Right cardiac atrium (tissue), 5 donors: ENCODE measurements at places on chromosomes 7 and 10. TPM values are rescaled to one million over a fixed set of nuclear protein-coding genes. Genes with fewer than 3 reads are reported as not detected.

GRCh38 chr10:3178042-3178441 lies 5.5 kb upstream of the PITRM1 start:
- DNase-seq, result no peak

DNA sequence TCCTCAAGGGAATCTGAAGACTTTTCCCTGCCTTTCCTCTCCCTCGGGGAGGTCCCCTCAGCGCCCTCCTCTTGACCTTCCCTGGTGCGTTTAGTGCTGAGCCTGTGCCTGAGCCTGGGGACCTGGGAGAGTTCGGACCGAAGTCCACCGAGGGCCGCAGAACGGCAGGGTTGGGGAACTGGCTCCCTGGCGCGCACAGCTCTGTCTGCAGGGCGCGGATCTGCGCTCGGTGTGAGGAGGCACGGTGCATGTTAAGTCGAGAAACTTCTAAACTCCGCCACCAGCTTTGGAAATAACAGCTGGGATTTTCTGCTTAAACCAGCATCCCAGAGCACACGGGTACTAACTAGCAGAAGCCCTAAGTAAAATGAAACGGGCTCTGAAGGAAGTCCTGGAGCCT lies 44.2 kb upstream of the SLC29A4 start:
- DNase-seq, result no peak

- no peak for DNase-seq
Observed at GRCh38 chr7:84076219-84076618, 118.4 kb downstream of the SEMA3A start.

- DNase-seq, result no peak
Observed at GRCh38 chr10:133034092-133034491, 53.6 kb upstream of the ADGRA1 start.

- DNase-seq, result no peak
Observed at GRCh38 chr10:6207658-6208057, 4.9 kb downstream of the PFKFB3 start.

DNA sequence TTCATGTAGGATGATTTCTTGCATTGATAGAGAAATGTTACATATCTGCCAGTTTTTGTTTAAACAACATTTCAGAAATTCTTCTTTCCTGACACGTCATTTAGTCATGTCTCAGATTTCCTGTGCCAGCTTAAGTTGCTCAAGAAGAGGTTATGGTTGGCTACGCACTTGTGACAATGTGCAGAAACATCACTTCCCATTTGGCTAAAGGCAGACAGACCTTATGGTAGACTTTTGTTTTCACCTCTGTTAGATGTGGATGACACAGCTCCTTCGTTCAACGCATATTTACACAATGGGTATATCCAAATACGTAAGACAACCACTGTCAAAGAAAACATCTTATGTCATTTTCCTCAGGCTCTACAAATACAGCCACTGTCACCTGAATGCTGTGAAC lies 125.8 kb downstream of the DOCK4 start:
- DNase-seq, result no peak

The TFAM gene
- polyA plus RNA-seq, result 11.1 TPM

- DNase-seq, result no peak
Observed at GRCh38 chr7:31492086-31492485, 21.8 kb upstream of the ITPRID1 start.

GRCh38 chr7:132580277-132580676 lies 4.0 kb upstream of the PLXNA4 start:
- no peak for DNase-seq

The THSD7A gene
- polyA plus RNA-seq, result 0.34 TPM

- DNase-seq, result no peak
Observed at GRCh38 chr7:91383053-91383904, 119.0 kb downstream of the FZD1 start.

GRCh38 chr7:134703782-134704181 lies 57.1 kb downstream of the BPGM start:
- DNase-seq, result no peak

- no peak for DNase-seq
Observed at GRCh38 chr7:45874408-45875131, 1.7 kb upstream of the CCDC201 start.

GRCh38 chr7:81068-81925 lies 111.1 kb upstream of the FAM20C start:
- no peak for DNase-seq

- DNase-seq, result no peak
Observed at GRCh38 chr7:92135052-92135889, 994 bp upstream of the CYP51A1 start.

DNA sequence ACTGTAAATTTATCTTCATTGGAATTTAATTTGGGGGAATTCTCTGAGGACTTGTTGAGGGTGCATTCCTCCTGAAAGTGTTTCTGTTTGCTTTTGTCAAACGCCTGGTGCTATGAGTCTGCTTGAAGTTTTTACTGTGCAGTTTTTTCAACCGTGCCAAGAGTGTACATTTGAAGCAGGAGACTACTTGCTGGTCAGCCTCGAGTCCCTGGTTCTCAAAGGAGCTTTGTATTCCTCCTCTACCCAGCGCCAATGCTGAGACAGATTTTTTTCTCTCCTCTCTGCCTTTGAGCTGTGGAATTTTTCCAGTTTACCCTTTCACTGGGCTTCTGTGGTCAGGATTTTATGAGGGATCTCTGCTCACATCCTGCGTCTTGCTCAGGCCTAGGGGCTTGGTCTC lies 62.1 kb downstream of the NPY start:
- DNase-seq, result no peak

The ASAH2 gene
- polyA plus RNA-seq, result 0.43 TPM

The TMEM270 gene
- not detected for polyA plus RNA-seq

DNA sequence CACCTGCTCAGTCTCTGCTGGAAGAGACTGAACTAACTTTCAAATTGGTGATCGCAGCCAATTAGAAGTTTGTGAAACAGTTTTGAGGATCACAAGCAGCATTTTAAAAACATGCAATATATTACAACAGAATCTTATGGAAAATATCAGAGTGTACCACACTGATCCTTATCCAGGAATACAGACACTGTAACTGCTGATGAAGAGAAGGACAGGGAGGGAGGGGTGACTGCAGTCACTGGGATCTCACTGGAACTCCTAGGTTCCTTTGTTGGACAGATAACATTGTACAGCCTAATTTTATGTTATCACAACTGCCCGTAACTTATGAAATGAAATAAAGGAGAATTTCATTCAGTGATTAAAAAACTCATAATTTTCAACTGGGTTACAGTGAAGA lies 6.8 kb upstream of the UBN2 start:
- DNase-seq, result no peak

DNA sequence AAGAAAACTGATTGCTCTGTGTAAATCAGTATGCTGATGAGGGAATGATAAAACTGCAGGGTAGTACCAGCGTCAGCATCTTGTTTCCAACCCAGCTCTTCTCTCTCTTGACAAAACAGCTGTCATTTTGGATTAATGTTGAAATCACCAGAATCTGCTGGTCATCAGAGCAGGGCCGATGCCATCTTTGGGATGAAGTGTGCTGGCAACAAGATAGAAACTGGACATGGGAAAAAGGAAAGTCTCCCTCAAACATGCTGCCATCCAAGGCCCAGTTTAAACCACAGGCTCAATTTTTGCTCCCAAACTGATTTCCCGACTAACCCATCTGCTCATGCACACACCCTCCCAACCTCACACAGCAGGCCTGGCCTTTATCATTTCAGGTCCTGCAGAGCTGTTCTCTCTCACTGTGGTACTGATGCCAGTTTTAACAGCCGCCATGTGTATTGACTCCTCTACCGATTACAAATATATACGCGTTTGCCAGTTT lies 285.2 kb downstream of the AUTS2 start:
- no peak for DNase-seq

The PVRIG gene
- polyA plus RNA-seq, result 0.07 TPM

The HOXA3 gene
- 1.0 TPM for polyA plus RNA-seq

GRCh38 chr10:43584051-43584450 lies 9.6 kb upstream of the ZNF239 start:
- DNase-seq, result no peak

- no peak for DNase-seq
Observed at GRCh38 chr7:21934808-21935207, 10.9 kb downstream of the CDCA7L start.

GRCh38 chr7:47787249-47788069 lies 160.8 kb downstream of the PKD1L1 start:
- DNase-seq, result no peak

- DNase-seq, result no peak
Observed at GRCh38 chr10:49484486-49485235, 54.3 kb downstream of the ERCC6 start.

- no peak for DNase-seq
Observed at GRCh38 chr10:35745617-35746403, 103.7 kb upstream of the FZD8 start.

The CREB5 gene
- 20.4 TPM for polyA plus RNA-seq

DNA sequence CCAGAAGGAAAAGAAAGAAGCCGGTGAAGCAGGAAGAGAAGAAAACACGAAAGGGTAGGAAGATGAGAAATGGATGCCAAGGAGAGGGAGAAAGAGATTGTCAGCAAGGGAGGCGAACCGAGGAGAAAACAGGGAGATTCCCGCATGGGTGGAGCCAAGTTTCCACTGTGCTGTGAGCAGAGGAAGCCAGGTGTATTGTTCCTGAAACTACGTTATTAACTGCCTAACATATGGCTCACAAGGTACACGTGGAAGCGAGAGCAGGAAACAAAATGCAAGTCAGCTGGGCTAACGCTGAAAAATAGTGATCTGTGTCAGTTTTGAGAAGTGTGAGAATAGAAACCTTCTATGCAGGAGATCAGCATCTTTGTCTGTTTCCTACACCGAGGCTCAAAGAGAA lies 20.4 kb upstream of the HIPK2 start:
- DNase-seq, result no peak

The COL1A2 gene
- 115 TPM for polyA plus RNA-seq

The TMUB1 gene
- polyA plus RNA-seq, result 55.2 TPM

DNA sequence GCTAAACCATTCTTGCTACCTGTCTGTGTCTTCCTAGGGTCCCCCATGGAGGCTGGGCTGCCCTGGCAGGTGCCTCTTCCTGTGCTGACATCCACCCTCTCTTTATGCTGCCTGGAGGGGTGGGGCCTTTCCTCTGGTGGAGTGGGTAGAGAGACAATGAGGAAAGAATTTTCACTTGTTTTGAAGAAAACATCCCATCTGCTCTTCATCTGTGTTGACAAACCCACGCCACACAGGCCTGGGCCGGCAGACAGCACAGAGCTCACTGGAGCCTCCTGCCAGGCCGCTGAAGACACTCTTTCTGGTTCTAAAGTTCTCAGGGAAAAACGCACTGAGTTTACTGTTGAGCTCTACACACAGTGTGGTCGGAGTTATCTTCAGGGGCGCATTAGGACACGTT lies 328.2 kb downstream of the GLRX3 start:
- DNase-seq, result no peak

GRCh38 chr7:17195576-17195975 lies 102.9 kb upstream of the AHR start:
- DNase-seq, result no peak

- no peak for DNase-seq
Observed at GRCh38 chr7:14738086-14738485, 164.5 kb downstream of the DGKB start.

DNA sequence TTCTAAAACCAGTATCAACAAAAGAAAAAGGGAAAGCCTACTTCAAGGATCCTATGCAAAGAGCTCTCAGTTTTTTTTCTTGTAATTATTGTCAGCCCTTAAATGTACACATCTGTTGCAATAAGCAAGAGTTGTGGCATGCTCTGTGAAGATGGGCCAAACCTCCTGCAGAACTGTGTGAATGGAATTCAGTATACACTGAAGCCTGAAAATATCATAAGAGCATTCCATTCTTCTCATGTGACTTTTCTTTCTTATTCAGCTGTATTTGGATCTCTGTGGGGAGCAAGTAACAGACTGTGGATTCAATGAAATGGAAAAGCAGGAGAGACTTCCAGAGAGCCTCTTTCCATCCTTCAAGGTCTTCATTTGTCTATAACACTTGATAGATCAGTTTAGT lies 130.7 kb downstream of the SAMD9 start:
- no peak for DNase-seq

DNA sequence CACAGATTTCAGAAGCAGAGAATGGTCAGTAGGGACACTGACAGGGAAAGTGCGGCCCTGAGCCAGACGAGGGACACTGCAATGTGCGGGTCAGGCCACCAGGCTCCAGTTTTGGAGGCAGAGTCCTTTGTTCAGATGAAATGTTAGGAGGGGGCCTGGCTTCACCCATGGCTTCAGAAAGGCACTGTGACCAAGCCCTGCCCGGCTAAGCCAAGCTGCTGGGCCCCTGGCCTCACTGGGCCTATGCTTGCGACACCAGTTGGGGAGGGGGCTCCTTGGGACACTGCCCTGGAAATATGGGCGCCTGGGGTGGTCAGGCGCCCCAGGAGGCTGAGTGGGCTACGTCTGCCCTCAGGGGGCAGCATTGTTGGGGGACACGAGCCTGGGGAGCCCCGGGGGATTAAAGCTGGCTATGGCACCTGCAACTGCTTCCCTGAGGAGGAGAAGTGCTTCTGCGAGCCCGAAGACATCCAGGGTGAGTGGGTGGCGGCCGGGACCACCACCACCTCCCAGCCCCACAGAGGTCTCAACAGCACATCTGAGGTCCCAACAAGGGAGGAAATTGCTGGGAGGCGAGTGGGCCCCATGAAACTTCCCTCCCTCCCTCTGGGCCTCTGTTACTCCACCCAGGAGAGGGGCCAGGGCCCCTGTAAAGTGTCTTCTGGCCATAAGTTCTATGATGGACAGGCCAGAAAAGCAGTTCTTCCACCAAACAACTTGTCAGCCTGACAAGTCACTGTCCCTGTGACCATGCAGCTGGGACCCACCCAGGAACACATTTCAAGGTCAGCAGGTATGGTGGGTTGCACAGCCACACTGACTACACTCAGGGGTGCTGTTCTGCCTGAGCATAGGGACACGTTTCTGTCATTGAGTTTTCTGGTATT lies 24.8 kb upstream of the CSGALNACT2 start:
- peak; percentile 25 for DNase-seq

The ADRA2A gene
- 0.86 TPM for polyA plus RNA-seq

GRCh38 chr10:114556236-114557122 lies 101.6 kb downstream of the ABLIM1 start:
- DNase-seq, result no peak

DNA sequence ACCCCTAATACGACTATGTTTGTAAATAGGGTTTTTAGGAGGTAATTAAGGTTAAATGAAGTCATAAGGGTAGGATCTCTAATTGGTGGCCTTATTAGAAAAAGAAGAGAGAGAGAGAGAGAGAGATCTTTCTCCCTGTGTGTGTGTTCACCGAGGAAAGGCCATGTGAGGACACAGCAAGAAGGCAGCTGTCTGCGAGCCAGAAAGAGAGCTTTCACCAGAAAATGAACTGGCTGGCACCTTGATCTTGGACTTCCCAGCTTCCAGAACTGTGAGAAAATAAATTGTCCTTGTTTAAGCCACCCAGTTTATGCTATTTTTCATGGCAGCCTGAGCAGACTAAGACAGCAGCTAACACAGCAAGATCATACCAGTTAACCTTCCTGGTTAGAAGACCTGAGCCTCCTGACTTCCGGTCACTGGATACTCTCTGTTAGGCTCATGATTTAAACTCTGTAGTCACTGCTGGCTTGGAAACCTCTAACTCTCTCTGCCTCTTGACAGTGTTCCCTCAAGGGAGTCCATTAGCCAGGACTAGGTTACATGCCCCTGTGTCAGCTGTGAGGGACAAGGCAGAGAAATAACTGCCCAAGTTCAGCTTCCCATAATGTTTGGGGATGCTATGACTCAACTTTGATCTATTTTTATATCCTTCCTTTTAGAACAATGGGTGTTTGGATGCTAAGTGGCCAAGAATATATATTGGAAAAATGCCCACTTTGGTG lies 102.3 kb downstream of the DYNC1I1 start:
- DNase-seq, result no peak

The NUPR2 gene
- polyA plus RNA-seq, result not detected

GRCh38 chr7:25028370-25029021 lies 48.5 kb upstream of the OSBPL3 start:
- no peak for DNase-seq
